Inflammatory macrophage treated with lipopolysaccharide for 1 hour (primary cell): ENCODE measurements at places on chromosomes 3 and 15.

DNA sequence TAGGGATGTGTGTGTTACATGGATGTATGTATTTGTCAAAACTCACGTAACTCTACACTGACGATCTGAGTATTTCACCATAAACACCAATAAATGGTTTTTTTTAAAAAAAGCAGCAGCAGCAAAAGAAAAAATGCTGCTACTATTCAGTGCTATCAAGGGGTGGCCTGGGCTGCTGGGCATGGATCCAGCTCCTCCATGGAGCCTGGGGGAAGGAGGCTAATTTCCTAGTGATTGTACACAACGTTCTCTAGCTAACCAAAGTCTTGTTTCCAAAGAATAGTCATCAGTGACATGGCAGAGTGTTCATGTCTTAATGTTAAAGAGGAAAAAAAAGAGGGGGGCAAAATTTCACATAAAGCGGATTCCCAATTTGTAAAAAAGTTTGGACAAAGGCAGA, 29.0 kb downstream of the POMGNT2 start:
- no peak for DNase-seq

- DNase-seq = no peak
These were observed 198.8 kb downstream of the LSAMP start for GRCh38 chr3:116246406-116246980.

- no peak for DNase-seq
These were observed 85.1 kb upstream of the C2CD4B start for GRCh38 chr15:62250186-62250585.

DNA sequence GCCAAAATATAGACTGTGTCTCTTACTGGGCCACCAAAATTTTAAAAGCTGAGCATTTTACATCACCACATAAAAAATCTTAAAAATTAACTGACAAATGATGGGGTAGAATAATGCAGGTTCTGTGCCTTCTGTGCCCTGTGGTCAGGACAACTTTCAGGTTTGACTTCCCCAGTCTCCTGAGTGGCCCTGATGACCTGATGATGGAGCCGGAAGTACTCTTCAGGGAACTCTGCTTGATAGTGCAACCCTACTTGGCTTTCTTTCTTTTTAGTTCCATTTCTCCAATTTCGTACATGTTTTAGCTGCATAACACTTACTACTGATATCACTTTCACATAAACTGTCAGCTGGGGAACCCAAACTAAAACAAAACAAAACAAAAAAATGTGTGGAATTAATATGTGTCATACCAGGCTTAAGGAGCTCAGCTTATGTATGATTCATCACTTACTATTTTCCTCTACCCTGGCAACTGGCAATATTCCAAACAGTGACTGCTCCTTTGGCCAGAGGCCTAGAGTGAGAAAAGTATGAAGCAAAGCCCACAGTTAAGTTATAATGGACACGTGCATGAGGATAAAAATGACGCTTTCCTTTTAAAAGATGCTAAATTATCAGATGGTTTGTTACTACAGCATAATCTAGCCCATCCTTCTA, 194.3 kb downstream of the BCHE start:
- DNase-seq = no peak

DNA sequence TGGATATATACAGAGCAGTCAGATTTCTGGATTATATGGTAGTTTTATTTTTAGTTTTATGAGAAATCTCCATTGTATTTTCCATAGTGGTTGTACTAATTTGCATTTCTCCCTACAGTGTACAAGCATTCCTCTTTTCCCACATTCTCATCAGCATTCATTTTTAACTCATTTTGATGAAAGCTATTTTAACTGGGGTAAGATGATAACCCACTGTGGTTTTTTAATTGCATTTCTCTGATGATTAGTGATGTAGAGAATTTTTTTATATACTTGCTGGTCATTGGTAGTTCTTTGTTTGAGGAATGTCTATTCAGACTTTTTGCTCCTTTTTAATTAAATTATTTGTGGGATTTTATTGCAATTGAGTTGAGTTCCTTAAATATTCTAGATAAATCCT, 903.6 kb downstream of the DIPK2A start:
- DNase-seq = no peak

DNA sequence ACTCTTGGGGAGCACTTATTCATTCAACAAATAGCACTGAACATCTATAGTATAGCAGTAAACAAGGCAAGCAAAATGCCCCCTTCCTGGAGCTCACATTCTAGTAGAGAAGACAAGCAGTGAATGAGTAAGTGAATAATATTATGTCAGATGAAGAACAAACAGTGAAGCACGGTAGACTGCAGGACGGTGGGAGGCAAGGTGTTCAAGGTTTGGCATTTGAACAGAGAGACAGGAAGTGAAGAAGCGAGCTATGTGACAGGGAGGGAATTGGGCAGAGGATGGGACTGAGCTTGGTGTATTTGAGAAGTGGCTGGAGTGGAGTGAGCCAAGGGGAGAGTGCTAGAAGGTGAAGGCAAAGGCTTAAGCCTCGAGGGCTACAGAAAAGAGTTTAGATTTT, 1.4 kb downstream of the CRELD1 start:
- DNase-seq = no peak

- DNase-seq = peak; percentile 58
These were observed 30.0 kb downstream of the STARD5 start for GRCh38 chr15:81293728-81294515.

DNA sequence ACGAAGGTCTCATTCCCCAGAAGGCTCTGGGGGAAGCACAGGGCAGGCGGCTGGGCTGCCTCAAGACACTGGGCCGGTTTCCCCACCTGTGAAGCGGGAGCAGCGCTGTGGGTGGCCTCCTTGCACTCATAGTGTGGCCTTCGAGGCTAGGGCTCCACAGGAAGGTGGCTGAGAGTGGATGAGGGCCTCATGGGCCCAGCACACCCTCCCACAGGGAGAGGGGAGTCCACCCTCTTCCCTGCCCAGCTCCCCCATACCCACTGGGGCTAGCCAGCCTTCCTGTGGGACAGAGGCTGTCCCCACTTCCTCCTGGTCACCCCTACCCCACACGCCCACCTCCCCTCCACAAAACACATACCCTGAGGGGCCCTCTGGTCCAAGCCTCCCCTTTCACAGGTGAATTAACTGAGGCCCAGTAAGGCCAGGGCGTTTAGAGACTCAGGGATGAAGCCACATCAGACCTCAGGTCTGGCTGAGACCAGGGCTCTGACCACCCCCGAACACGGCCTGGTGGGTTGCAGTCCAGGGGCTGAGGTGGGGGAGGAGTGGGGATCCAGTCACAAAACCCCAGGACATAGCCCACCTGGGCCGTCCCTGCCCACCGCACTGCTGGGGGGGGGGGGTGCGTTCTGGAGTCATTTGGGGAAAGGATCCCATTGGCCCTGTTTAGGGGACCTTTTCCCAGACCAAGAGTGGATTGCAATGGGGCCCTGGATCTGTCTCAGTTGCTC, 1.1 kb downstream of the ANPEP start:
- DNase-seq = no peak
